ENCODE measurements at places on chromosomes 11 and 22. TPM values are rescaled to one million over a fixed set of nuclear protein-coding genes. Genes with fewer than 3 reads are reported as not detected.

MS4A13 gene
- total RNA-seq: not detected

TESMIN gene
- not detected for total RNA-seq

SORL1 gene
- total RNA-seq: under 0.01 TPM

LRP5 gene
- total RNA-seq: 19.5 TPM

Data from subcutaneous preadipocyte (primary cell).